ENCODE measurements at places on chromosomes 7 and 10.

- no peak for DNase-seq
Observed at GRCh38 chr7:5063698-5064097, 18.0 kb downstream of the RBAK start.

DNA sequence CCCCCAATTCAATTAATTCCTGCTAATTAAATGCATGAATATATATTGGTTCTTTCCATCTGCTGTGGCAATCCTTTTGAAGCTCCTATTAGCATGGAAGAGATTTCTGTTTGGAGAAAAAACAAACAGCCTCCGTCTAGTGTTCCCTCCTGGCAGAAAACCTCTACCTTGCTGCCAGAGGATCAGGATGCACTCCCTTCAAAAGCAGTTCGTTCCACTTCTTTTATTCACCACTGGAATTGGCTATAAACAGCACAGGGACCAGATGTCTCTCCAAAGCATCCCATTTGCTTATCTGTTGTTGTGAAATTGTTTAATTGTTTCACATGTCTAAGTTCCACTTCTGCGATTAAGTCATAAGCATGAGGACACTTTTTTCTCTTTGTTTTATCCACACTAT lies 77.8 kb upstream of the PTN start:
- no peak for DNase-seq

- DNase-seq, result peak; percentile 60
Observed at GRCh38 chr10:92691591-92692079, 1.9 kb downstream of the HHEX start.

- DNase-seq, result no peak
Observed at GRCh38 chr10:8323428-8324054, 269.1 kb downstream of the GATA3 start.

- DNase-seq, result no peak
Observed at GRCh38 chr10:5906651-5907050, 16.6 kb downstream of the FBH1 start.

DNA sequence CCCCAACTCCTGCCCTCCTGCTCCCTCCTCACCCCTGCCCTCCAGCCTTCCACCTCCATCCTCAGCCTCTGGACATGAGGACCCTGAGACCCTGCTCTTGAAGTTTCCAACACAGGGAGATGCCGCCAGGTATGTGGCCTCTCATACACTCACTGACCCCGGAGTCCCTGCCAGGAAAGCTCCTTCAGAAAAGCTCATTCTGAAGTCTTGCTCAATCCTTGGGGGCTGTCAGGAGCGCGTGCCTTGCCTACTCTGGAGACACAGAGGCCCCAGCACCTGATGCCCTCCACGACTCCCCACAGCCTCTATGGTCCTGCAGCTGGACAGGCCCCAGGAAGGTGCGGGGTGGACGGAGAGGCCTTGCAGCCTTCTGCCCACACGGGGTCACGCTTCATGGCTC lies 11.0 kb downstream of the NUDT1 start:
- no peak for DNase-seq

DNA sequence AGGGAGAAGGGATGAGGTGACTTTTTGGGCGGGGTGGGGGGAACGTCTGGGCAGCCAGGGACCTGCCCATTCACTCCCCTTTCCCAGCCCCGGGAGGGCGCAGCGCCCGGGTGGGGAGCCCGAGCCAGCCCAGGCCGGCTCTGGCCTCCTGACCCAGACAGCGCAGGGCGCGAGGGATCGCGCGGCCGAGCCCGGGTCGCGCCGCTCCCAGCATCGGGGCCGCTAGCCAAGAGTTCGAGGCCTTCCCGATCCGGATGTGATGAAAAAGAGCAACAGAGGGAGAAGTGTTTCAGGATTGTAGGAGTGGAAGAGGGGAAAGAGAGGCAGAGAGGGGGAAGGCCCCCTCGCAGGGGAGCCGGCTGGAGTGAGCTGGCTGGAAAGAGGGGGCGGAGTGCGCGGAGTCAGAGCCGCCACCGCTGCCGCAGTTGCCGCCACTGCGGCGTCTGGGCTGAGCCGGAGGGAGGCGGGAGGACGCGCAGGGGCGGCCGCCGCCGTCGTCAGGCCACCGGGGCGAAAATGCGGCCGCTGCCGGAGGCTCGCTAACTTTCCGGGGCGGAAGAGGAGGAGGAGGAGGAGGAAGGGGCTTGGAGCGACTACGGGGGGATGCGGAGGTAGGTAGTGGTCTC lies at the start of gene MDFIC:
Gene MDFIC, plus strand, starts transcription at position 69 of the 626 bp plus-strand sequence. CDS start 940 bp downstream, outside the sequence.
- DNase-seq, result peak; percentile 59

- no peak for DNase-seq
Observed at GRCh38 chr7:50828116-50828515, 45.4 kb upstream of the GRB10 start.

GRCh38 chr7:43470110-43470509 lies 112.8 kb upstream of the STK17A start:
- no peak for DNase-seq

- no peak for DNase-seq
Observed at GRCh38 chr7:111104710-111105109, 13.8 kb downstream of the LRRN3 start.

DNA sequence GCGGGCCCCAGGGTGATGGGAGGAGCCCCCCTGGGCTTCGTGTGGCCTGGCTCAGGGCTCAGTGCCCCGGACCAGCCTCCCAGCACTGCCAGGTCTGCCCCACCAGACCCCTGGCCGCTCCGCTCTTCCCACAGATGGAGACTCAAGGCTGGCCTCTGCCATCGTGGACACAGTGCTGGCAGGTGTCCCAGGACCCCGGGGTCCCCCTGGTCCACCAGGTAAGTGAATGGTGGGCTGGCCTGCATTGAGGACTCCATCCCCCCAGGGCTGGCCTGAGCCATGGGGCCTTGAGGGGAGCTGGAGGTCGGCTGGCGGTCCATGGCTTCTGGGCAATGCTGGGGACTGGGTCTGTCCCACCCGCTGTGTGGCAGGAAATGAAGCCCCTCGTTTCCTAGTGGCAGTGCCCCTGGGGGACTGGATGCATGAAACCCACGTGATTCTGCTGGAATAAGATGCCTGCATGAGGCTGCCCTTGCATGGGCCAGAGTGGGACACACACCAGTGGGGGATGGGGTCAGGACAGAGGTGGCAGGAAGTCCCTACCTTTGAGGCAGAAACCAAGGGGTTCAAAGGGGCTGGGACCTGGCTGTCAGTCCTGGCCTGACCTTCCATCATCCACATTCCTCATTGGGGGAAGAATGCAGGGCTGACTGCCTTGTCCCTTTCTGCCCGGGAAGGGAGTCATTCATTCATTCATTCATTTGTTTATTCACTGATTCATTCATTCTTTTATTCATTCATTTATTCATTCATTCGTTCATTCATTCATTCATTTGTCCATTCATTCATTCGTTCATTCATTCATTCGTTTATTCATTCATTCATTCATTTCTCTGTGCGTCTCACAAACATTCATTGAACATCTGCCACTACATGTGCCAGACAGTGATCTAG lies 81.8 kb downstream of the MYL10 start:
- DNase-seq, result peak; percentile 19

DNA sequence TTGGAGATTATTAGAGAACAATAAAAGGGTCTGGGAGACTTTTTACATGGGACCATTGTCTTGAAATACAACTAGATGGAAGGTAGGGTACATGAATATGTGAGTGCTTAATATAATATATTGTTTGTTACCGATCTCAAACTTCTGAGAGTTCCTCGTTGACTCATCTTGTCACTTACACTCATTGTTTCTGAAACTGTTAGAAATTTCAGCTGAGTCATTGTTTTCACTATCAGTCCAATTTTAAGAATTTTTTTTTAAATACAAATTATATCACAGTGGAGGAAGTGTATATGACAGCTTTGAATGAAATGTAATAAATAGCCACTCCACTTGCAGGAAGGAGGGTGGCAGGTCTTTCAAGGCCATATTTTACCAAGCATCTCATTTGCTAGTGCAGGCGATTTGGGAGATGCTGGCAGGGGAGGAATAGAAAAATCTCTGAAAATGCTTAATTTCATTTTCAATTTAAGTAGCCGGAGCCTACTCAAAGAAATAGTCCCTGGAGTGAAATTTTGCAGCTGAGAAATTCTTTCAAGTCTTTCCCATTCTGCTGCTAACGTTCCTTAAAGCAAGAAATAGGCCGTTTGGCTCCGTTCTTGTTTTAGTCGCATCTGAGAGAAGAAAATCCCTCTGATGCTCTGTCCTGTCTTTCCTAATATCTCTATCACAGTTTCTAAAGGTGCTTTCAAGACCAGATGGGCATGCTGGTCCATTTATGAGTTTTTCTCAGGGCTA lies 1404.2 kb upstream of the CELF2 start:
- DNase-seq, result no peak

DNA sequence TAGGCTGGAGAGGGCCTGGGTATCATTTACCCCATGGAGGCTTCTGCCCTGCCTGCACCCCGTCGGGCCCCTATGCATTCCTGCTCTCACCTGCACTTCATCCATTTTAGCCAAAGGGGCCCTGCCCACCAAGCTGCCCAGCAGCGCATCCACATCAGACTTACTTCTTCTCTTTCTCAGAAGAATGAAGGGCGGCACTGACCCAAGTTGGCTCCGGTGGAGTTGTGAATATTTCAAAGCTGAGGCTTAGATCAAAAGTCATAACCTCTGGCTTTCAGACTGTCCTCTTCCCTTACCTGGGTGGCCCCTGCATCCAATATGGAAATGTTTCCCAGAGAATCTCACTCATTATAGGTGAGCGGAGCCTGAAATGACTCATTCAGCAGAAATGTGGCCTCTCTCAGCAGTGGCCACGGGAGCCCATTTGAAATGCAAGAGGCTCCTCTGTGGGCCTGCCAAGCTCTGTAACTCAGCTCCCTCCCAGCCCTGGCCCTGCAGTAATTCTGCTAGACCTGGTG lies 117.6 kb upstream of the TCF7L2 start:
- DNase-seq, result peak; percentile 95

DNA sequence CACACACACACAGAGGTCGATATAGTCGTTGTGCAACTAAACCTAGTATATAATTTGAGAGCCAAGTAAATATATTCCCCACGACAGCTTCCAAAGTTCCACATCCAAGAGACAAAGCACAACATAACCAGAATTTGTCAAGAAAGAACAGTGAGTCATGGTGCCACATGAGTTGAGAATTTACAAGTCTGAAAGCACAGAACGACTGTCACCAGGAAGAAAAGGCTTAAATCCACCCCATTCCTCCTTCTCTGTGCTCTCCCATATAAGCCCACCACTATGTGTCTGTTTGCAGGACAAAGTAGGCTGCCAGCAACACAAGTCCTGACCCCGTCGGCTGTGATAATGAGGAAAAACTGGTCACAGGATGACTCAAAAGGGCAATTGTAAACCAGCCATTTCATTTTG lies 32.8 kb downstream of the GSAP start:
- DNase-seq, result no peak

GRCh38 chr7:125670926-125671572 lies 741.4 kb upstream of the POT1 start:
- DNase-seq, result no peak

GRCh38 chr10:8504499-8504898 lies 450.0 kb downstream of the GATA3 start:
- no peak for DNase-seq

GRCh38 chr7:110854166-110854565 lies 236.8 kb upstream of the LRRN3 start:
- DNase-seq, result no peak

DNA sequence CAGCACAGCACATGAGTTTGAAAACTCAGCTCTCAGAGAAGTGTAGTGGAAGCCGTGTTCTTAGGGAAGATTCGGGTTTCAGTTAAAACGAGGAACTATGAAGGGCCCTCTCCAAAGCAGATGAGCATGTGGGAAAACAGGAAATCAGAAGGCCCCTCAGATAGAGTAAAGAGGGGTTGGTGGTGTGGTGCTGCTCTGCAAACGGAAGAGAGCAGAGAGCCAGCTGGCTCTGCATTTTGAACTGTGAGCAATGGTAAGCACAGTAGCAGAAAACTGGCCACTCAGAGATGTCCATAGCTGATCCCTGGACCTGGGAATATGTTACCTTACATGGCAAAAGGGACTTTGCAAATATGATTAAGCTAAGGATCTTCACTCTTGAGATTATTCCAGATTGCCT lies 27.9 kb upstream of the CUL1 start:
- no peak for DNase-seq

- no peak for DNase-seq
Observed at GRCh38 chr7:20153567-20153966, 63.6 kb downstream of the MACC1 start.

DNA sequence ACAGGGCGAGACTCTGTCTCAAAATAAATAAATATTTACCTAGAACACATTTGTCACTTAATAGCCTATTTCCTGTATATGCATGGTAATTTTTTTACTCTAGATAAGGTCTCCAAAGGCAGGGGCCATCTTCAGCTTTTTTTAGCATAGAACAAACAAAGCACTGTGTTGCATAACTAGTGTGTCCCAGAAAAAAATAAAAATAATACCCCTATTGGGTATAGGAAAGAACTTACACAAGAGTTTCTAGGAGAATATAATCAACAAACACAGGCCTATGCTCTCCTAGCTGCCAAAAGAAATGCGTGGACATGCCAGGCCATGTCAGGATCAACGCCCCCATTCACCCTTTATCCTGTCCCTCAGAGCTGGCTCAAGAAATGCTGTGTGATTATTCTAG lies 103.6 kb downstream of the PARD3 start:
- no peak for DNase-seq

DNA sequence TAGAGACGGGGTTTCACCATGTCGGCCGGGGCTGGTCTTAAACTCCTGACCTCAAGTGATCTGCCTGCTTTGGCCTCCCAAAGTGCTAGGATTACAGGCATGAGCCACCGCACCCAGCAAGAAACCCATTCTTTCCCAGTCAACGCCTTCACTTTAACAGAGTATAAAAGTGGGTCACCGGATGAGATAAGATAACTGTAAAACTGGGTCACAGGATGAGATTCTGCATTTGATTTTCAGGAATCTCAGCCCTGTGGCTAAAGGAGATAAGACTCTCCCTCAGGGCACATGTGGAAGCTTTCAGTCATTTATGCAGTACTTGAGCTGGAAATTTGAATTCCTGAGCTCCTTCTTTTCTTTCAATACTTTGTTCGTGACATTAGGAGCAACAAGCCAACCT lies 70.8 kb downstream of the LRRC17 start:
- no peak for DNase-seq

GRCh38 chr10:7264313-7264756 lies 146.5 kb downstream of the SFMBT2 start:
- DNase-seq, result no peak

GRCh38 chr7:140022582-140023211 lies 40.1 kb downstream of the PARP12 start:
- DNase-seq, result no peak

- no peak for DNase-seq
Observed at GRCh38 chr10:113359655-113360054, 193.2 kb upstream of the HABP2 start.

DNA sequence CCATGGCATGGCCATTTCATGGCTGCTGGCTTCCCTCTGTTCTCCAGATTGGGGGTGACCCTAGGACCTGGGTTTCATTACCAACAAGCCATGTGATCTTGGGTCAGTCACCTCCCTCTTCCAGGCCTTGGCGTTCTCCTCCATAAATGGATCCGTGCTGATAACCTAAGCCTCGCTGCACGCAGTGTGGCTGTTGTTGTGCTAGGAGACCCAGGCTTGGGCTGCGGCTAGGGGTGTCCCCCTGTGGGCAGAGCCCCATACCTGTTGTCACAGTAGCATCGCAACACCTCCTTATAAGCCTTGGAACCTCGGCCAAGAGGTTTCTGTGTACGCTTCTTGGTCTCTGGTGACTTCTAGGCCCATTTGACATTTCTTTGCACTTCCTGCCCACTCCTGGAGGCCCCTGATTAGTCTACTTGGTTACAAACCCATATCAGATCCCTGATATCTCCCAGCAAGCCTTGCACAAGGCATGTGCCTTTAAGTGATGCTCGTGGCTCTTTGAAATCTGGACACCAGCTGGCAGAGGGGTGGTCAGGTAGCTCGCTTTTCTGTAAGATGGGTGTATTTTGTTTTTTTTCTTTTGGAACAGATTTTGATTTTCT lies 23.6 kb downstream of the ZMIZ1 start:
- DNase-seq, result no peak

Measured in H9 (cell line).